ENCODE measurements at places on chromosomes 2 and 18. TPM values are rescaled to one million over a fixed set of nuclear protein-coding genes. Genes with fewer than 3 reads are reported as not detected.

- DNase-seq: no peak
Observed at GRCh38 chr18:49459404-49460171, 857 bp downstream of the DYM start.

- no peak for DNase-seq
Observed at GRCh38 chr2:232901736-232902578, 31.9 kb downstream of the SNORC start.

GRCh38 chr18:47260924-47261701 lies 9.7 kb upstream of the SKOR2 start:
- no peak for DNase-seq

GRCh38 chr2:222968550-222969155 lies 83.3 kb upstream of the KCNE4 start:
- DNase-seq: no peak

DNA sequence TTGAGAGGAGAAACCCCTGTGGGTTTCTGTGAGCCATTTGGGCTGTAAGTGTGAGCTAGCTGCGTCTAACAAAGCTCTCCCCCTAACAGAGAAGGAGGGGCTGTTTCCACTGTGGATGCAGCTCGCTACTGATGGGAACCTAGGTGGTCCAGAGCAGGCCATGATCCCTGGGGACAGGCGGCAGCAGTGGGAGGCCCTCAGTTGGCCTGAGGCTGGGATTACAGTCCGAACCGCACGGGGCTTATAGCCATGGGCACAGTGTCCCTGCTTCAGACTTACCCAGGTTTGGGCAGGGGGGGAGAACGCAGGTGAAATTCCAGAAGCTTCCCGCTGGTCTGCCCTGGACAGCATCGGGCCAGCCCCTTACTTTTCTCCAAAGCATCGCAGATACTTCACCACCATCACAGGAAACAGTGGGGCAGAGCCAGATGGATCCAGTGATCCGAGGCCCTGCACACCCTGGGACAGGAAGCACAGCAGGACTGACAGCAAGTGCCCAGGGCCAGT lies 139.4 kb downstream of the SEPTIN10 start:
- DNase-seq: no peak

GRCh38 chr2:54894467-54894866 lies 155.8 kb downstream of the RTN4 start:
- DNase-seq: no peak

- DNase-seq: no peak
Observed at GRCh38 chr2:15302154-15302553, 259.0 kb downstream of the NBAS start.

DNA sequence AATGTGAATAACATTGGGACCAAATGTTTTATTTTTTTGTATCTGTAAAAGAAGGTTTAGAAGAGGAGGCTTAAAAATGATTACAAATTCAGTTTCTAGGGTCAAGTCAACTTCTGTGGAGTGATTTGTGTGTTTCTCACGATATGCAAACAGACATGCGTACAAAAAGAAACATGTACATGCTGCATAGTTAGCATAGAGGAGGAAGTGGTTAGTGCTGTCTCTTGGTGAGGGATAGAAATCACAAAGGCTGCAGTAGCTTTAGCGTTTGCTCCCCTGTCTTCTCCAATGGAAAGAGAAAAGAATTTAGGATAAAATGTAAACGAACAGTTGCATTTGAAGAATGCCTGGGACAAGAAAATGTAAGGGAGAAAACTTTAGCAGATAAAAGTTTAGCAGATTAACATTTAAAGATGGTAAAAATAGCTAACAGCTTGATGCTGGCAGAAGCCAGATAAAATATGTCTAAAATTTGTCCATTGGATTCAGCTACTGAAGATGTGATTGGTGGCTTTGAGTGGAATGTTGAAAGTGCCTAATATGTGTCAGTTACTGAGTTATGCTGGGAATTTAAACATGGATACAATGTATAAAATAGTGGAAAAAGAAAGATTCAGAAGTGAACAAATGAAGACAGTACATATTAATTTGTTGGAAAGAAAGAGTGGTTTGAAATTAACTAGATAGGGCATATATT lies 44.9 kb downstream of the MALT1 start:
- DNase-seq: no peak

- DNase-seq: no peak
Observed at GRCh38 chr18:10794771-10795170, 268.9 kb downstream of the NAPG start.

- DNase-seq: no peak
Observed at GRCh38 chr2:101479328-101479727, 4.4 kb upstream of the RFX8 start.

GRCh38 chr2:76307495-76307894 lies 596.8 kb upstream of the GCFC2 start:
- DNase-seq: no peak

GRCh38 chr2:164960159-164960558 lies 4.8 kb upstream of the SLC38A11 start:
- no peak for DNase-seq

- DNase-seq: no peak
Observed at GRCh38 chr2:126886916-126887280, 11.8 kb upstream of the TEX51 start.

GRCh38 chr2:221170548-221170947 lies 401.6 kb downstream of the EPHA4 start:
- no peak for DNase-seq

- DNase-seq: no peak
Observed at GRCh38 chr2:16026816-16027501, 86.6 kb downstream of the MYCN start.

GRCh38 chr2:20520128-20520527 lies 73.3 kb downstream of the RHOB start:
- DNase-seq: no peak

GRCh38 chr2:145235312-145235711 lies 715.4 kb upstream of the ZEB2 start:
- DNase-seq: no peak

- no peak for DNase-seq
Observed at GRCh38 chr2:239202343-239202742, 198.5 kb downstream of the HDAC4 start.

DNA sequence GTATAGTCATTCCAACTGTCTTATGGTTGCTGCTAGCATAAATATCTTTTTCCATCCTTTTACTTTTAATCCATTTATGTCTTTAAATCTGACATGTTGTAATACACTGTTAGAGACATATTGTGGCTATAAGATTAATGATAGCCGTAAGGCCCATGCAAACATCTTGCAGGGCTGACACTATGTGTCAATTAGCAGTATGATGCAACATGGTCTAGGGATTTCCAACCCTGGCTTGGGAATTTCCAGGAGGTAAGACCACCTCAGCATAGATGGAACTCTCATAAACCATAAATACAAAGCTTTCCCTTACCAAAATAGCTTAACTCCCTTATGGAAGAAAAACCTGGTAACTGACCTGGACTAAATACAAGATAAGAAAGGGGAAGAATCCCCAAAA lies 16.5 kb downstream of the SCLY start:
- no peak for DNase-seq

DNA sequence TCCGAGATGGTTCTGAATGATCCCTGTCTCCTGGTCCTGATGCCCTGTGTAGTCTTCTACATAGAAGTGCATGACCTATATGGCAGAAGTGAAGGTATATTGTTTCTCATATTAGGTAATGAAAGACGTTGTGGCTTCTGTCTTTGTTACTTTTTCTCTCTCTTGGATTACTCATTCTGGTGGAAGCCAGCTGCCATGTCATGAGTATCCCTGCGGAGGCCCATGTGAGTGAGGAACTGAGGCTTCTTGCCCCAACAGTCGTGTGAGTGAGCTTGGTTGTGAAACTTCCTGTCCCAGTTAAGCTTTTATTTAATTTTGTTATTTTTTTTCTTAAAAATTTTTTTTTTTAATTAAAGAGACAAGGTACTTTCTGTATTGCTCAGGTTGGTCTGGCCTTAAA lies 134.7 kb downstream of the UBR3 start:
- DNase-seq: no peak

GRCh38 chr2:55120634-55121359 lies 70.5 kb upstream of the RTN4 start:
- DNase-seq: no peak

DNA sequence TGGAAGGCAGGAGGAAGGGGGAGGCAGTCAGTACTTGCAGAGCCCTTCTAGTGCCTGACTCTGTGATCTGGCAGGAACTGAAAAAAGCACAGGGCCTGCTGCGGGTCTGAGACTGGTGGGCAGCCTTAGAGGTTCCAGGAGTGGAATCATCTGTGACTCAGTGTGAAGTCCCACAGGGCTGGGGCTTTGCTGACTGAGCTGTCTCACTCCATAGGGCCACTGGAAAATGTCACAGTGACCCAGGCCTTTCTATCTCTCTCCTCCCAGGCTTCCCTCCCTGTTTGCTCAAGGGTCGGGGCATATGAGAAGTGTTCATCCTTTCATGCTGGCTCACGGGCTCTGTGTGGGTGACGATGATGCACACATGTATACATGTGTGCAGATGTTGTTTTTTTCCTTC lies 47.1 kb upstream of the ZFP36L2 start:
- DNase-seq: no peak

DNA sequence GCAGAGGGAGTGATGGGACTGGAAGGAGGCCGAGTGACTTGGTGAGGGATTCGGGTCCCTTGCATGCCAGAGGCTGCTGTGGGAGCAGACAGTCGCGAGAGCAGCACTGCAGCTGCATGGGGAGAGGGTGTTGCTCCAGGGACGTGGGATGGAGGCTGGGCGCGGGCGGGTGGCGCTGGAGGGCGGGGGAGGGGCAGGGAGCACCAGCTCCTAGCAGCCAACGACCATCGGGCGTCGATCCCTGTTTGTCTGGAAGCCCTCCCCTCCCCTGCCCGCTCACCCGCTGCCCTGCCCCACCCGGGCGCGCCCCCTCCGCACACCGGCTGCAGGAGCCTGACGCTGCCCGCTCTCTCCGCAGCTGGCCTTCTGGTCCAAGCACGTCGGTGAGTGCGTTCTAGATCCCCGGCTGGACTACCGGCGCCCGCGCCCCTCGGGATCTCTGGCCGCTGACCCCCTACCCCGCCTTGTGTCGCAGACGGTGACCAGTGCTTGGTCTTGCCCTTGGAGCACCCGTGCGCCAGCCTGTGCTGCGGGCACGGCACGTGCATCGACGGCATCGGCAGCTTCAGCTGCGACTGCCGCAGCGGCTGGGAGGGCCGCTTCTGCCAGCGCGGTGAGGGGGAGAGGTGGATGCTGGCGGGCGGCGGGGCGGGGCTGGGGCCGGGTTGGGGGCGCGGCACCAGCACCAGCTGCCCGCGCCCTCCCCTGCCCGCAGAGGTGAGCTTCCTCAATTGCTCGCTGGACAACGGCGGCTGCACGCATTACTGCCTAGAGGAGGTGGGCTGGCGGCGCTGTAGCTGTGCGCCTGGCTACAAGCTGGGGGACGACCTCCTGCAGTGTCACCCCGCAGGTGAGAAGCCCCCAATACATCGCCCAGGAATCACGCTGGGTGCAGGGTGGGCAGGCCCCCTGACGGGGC lies 4.6 kb downstream of the PROC start:
- no peak for DNase-seq

DNA sequence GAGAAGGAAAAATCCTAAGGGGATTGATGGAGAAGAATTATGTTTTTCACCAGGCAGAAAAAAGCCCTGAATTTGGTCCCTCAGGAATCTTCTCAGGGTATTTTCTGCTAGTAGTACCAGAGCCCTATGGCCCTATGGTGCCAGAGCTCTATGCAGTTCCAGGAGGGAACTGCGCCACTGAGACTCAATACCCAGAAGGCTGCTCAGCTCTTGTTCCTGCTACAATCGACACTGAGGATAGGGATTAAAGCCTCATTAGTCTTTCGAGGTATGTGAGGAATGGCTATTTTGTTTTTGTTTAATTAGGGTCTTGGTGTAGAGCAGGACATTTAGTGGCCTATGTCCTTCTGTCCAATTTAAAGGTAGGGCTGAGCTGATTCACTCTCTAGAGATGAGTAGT lies 21.7 kb upstream of the PPP3R1 start:
- DNase-seq: no peak

DNA sequence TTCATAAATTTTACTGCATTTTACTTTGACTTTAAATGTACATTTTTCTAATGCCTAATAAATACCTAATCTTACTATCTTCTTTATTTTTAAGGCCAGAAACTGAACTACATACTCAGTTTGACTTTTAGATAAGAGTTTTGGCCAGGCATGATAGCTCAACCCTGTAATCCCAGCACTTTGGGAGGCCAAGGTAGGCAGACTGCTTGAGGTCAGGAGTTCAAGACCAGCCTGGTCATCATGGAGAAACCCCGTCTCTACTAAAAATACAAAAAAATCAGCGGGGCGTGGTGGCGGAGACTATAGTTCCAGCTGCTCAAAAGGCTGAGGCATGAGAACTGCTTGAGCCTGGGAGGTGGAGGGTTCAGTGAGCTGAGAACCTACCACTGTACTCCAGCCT lies 9.1 kb downstream of the ATF2 start:
- no peak for DNase-seq

DNA sequence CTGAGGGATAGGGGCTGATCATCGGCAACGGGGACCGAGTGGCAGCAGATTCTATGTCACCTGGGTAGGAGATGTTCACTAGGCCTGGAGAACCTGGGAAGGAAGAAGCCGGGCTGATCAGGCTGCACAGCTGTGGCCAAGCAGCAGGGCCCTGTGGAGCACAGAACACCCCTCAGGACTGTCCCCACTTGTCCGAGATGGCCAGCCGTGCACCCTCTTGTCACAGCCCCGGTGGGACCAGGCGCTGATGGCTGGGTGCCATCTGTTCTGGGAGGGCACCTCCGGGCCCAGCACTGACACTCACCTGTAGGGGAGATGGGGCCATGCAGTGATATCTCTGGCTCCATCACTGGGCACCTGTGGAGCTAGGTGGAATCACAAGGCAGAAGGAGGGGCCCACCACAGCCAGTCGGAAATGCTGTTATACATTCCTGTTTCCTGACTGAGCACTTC lies 217.9 kb upstream of the RAB6C start:
- DNase-seq: no peak

DNA sequence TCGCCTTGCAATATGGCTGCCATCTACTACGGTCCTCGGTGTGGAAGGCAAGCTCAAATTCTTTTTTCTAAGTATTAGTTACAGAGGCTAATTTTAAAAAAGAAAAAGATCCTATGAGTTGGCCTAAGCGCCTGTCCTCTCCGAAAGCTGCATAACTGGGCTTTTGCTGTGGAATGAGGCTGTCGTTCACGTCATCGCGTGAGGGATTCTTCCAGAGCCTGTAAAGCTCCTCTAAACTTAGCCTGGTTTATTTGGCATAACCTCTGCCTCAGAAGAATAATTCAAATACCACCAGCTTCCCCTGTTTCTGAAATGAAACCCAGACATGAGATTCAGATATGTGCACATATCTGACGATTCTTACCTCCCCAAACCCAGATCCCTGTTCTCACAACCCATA lies 187.4 kb downstream of the DNER start:
- no peak for DNase-seq

GRCh38 chr2:10499911-10500521 lies 51.9 kb upstream of the ODC1 start:
- DNase-seq: no peak

The ADRA2B gene
- total RNA-seq: 0.33 TPM

The UGT1A3 gene
- total RNA-seq: not detected

The ERICH2 gene
- total RNA-seq: not detected

The SULT1C4 gene
- not detected for total RNA-seq

The ACADL gene
- not detected for total RNA-seq

The MPP4 gene
- not detected for total RNA-seq

The CCDC141 gene
- 16.8 TPM for total RNA-seq

The SPP2 gene
- total RNA-seq: not detected

The CLEC4F gene
- total RNA-seq: not detected

The NAT8 gene
- total RNA-seq: not detected

The CCDC121 gene
- 0.63 TPM for total RNA-seq

The KCNIP3 gene
- not detected for total RNA-seq

The REG3G gene
- 0.32 TPM for total RNA-seq

The IL18RAP gene
- total RNA-seq: 7.5 TPM

The MAP2 gene
- total RNA-seq: 0.46 TPM

The EVX2 gene
- total RNA-seq: not detected

The ANKRD30B gene
- total RNA-seq: not detected

The C2orf66 gene
- total RNA-seq: not detected

All from T-cell (primary cell).